ENCODE measurements at places on chromosomes 16 and 17.

DNA sequence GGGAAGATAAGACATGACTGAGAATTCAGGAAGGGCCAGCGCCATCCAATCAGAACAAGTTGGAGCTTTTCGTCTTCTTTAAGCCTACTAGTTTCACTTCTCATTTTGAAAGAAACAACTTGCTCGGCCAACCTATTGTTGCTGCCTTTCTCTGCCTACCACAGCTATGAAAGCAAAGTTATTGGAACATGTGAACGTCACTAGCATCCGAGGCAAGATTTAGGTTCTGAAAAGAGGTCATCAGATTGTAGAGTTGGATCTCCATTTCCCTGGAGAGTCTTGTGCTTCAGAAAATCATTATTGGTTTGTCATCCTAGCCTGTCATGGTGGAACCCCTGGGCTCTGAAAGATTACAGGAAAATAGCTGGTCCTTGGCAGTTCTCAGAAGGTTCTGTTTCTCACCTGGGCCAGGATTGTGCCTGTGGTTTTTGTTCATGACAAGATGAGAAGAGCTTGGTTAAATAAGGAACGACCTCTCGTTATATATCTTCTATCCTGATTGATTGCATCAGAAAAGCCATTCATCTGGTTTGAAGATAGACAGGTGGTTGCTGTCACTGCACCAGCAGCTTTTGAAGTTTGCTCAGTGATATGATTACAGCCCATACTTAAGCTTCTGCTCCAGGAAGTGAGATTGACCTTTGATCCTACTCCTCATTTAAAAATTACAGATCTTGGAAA lies 25.3 kb downstream of the CDH13 start:
- no peak for DNase-seq

DNA sequence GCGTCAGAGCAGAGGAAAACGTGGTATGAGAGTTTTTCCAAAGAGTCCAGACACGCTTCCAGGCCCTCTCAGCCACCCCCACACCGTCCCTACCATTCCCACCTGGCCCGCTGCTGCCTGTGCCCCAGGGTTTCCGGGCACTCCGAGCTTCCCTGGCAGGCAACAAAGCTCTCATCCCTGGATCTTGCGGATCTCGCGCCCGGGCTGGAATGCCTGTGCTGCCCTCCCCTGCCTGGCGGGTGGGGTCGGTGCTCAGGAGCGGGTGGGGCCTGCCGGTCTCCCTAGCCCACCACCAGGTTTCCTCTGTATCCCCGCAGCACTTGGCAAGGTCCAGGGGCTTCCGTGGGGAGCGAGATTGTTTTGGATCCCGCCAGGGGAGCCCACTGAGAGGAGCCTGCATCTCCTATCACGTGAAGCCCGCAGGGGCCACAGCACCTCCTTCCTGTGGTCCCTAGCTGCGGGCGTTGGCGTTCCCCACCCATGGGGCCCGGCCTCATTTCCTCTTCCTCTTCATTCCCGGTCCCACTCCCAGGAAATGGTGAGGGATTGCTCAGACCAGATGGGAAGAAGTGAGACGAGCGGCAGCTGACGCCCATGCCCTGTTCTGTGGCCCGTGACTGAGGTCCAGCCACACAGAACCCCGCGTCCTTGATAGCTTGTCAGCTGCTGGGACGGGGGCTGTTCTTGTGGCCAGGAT lies 11.0 kb downstream of the TBC1D24 start:
- no peak for DNase-seq

DNA sequence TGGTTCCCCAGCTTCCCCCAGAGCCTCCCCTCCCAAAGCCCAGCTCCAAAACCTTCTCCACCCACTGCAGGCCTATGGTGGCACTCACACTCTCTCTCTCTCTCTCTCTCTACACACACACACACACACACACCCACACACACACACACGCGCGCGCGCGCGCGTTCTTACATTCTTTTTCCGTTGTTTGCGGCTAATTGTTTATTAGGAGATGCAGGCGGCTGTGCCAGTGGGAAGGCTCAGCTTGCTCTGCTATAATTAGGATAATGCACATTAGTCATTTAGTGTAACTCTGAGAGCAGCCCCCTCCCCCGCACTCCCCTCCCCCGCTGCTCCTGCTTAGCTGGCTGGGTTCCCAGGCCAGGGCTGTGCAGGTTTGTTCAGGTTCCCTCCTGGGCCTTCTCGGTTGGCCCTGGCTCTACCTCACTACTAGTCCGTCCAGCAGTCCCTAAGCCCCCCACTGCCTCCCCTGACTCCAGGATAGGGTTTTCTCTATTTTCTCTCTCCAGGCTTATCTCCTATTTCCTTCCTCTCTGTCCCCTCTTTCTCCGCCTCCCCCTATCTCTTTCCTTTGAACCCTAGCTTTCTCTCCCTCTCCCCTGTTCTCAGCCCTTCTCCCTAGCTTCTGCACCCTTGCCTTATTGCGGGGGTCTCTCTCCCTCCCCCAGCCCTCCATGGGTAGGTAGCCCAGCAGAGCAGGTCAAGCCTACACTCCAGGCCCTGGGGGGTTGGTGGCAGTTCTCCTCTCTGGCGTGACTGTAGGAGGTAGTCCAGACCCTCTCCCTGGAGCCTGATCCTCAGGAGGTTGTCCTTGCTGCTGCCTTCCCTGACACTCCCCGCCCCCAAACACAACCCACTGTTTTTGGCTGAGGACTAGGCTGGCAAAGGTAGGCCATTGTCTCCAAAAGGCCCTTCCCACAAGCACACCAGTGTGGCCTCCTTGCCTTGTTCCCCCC lies 34.0 kb downstream of the TMEM132E start:
- no peak for DNase-seq

- no peak for DNase-seq
Measured at GRCh38 chr17:10197362-10197720, 1.1 kb downstream of the GAS7 start.

- DNase-seq, result no peak
Measured at GRCh38 chr16:28538733-28539596, at the start of gene NUPR1. Gene NUPR1, minus strand, starts transcription at chr16:28538974. Its CDS starts 67 bp downstream, at chr16:28538907.

GRCh38 chr17:67549820-67550219 lies 167.9 kb upstream of the NOL11 start:
- no peak for DNase-seq

- no peak for DNase-seq
Measured at GRCh38 chr17:77729587-77729986, 228.9 kb upstream of the TNRC6C start.

DNA sequence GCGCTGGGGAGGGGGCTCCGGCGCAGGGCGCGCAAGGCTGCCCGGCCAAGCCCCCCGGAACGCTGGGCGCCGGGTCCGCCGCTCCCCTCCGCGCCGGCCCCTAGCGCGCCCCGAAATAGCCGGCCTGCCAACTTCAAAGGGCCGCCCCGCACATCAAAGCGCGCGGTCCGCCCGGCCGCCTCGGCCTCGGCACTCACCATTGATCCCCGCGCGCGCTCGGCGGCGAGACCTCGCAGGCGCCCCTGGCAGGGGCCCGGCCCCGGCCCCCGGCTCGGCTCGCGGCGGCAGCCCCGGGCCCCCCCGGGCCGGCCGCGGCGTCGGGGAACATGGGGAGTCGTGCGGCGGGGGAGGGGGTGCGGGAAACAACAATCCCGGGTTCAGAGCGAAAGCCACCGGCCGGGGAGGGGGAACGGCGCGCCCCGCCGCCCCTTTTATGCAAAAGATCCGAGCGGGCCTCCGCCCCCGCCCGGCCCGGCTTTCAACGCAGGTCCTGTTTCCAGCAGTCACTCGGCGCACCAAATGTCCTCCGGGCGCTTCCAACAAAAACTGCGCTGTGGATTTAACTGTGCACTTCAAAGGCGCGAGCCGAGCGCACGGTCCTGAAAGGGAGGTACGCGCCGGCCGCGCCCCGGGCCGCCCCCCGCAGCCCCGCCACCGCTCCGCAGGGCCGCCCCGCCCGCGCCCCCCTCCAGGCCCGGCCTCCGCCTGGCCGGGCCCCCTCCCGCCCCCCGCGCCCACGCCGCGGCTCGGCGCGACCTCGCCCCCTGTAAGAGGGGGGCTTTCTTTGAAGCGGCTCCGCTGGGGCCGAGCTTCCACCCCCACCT lies 608 bp downstream of the AXIN2 start:
- DNase-seq, result peak; percentile 55

GRCh38 chr17:1058423-1059130 lies 61.6 kb downstream of the TIMM22 start:
- DNase-seq, result peak; percentile 25

DNA sequence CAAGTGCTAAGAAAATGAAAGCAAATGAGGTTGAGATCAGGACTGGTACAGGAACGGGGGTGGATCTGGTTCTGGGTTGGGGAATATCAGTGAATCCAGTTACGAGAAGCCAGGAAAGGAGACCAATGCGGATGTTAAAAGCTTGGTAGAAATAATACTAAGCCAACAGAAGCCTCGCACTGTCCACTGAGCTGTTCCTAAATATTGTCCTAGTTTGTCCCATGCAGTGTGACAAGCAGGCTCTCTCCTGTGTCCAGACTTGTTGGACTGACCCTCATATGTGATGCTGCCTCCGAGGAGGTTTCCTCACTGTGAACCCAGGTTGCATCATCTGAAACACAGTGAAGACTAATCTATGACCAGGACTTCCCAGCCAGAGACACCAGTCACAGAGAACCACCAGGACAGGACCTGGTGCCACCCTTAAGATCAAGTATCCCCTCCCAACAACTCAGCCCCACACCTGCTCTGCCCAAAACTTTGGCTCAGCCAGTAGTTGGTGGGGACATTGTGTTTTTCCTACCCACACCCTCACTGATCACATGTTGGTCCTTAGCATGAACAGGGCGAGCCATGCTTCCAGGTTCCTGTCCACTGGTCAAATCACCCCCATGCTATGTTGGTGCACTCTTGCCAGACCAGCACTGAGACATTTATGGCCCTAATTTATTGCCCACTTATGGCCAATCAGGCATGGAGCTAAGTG lies 32.7 kb upstream of the SCNN1B start:
- no peak for DNase-seq

DNA sequence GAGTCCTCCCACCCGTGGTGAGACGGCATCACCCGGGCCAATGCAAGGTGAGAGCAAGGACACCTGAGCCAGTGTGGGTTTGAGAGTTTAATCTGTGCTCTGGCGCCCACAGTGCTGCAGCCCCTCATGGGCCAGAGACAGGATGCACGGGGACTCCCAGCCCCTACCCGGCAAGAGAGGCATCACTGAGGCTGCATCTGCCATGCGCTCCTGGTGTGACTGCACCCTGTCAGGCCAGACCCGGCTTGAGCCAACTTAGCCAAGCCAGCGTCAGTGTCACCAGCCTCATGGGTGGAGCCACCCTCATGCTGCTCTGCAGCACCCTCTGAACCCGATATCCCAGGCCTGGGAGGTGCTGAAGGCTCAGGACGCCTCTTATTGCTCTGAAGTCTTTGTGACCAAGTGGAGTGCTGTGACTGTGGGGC lies 1.3 kb upstream of the BRICD5 start:
- no peak for DNase-seq

DNA sequence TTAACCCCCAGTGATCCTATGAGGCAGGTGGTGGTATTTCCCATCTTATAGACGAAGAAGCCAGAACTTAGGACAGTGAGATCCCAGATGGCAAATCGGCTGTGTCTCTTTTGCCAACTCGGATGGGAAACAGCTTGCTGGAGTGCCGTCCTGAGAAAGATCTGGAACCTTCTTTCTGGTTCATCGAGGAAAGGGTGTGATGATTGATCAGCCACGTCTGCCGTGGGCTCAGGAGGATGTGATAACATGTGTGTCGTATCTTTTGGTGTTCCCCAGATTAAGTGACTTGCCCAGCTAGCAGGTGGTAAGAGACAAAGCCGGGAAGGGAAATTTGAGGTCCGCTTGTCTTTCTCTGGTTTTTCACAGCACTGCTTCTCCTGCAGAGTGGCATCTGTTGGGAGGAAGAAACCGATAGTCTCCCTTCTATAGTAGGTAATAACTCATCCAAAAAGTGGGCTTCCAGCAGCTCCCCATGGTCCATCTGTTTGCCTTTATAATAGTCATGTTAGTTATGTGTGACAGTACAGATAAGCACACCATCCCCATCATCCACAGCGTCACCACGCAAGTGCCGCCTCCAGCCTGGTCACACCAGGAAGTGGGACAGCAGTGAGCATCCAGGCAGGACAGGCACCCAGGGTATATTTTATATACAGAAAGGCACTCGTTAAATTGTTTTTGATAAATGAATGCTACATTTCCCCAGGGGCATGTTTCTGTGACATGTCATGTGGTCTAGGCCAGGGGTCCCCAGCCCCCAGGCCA lies 175.5 kb downstream of the KATNIP start:
- no peak for DNase-seq

DNA sequence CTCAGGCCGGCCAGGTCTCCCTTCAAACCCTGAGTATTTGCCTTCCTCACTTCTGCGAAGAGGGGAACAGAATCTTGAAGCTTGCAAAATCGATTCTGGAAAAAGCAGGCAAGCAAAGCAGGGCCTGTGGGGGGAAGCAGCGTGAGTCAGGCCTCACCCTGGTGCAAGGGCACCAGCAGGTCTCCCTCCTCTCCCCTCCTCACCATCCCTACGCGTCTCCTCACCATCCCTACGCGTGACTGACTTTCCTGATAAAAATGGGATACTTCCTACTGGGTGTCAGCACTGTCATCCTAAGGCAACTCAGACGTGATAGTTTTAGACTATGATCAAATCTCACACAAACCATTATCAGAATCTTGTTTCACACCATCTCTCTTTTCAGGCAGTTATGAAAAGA lies 12.1 kb downstream of the CMTM3 start:
- DNase-seq, result no peak

DNA sequence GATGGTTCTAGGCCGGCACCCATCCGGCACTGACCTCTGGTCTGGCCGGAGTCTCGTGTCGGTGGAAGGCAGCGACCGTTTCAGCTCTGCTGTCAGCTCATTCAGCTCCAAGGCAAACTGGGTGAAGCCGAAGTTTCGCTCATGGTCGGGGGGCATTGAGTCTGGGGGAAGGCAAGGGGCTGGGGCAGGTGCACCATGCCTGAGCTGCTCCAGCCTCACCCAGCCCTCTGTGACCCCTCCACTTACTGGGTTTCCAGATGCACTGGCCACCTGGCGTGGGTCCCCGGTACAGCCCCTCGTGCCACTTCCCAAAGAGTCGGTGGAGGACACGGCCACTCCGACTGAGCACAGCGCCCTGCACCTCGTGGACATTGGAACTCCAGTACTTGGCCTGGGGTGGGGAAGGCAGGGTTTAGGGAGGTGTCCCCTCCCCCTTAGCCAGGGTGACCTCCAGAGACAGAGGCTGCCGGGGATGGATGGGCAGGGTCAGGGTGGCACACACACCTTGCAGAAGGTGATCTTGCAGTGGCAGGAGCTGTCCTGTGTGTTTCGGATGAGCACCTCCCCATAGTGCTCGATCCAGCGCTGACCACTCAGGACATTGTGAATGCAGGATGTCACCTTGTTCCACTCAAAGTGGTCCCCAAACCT lies 12.6 kb downstream of the OSBPL7 start:
- DNase-seq, result no peak

GRCh38 chr17:14488958-14489550 lies 188.2 kb downstream of the HS3ST3B1 start:
- no peak for DNase-seq
